AG08395 (cell line): ENCODE measurements at places on chromosomes 3 and 15.

DNA sequence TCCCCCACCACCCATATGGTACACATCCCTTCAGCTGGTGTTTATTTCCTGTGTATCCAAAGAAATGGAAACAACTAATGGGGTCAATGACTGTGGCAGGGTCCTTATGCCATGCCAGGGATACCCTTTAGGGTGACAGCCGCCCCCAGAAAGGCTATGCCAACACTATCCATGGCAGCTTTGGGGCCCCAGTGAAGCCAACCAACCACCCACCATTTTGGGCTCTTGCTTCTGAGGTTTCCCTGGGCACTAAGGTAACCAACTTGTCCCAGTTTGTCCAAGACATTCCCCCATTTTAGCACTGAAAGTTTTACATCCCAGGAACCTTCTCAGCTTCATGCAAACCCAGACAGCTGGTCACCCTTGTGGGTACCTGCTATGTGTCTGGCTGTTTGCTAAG, 233.1 kb downstream of the VPS13C start:
- no peak for DNase-seq

DNA sequence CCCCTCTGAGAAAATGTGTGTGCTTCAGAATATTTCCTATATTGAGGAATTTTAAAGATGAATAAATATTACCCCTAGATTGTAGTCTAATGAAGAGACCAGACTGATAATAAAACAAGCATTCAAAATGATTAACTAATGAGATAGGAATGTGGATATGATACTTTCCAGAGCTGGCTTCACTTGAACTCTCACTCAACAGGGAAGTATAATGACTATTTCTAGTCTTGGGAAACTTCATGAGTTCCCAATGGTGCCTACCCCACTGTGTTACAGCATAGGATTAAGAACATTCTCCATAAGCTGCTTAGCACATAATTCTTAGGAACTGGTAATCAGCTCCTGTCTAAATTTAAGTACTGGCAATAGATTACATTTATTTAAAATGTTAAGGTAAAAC, 261.5 kb upstream of the ZNF385D start:
- no peak for DNase-seq

GRCh38 chr3:115340586-115340985, 193.5 kb upstream of the ZBTB20 start:
- no peak for DNase-seq

- DNase-seq = no peak
Observed at GRCh38 chr15:90545095-90545494, 15.4 kb downstream of the CRTC3 start.

DNA sequence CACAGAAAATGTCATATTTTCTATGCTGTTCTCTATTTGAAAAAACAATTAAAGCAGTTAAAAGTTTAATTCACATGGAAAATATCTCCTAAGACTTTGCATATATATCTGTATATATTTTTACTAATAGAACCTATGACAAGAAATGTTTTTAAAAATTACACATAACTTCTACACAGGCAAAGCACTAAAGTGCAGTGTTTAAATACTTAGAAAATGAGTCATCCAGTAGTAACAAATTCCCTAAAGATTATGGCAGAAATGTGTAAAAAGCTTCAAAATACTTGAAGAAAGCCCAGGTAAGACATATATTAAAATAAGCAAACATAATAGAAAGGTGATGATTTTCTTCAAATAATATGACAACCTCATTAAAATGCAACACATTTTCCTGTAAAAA, 236.6 kb downstream of the TBC1D5 start:
- peak; percentile 31 for DNase-seq

DNA sequence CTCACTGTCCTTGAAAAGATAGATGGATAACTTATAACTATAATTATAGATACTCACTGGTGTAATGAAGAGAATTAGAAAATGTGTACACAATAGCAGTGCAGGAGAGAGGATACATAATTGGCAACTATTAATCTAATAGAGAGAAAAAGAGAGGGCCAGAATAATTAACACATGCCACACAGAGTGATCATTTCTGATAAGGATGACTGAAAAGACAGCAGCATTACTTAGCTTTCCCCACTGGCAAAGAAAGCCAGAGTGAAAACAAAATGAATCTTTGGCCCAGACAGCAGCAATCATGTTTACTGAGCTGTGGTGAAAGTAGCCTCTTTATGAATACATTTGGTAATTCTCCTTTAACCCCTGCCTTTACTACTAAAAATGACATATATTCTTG, 493.3 kb upstream of the ROBO1 start:
- no peak for DNase-seq

GRCh38 chr3:147414390-147415138, 5.4 kb downstream of the ZIC1 start:
- no peak for DNase-seq

DNA sequence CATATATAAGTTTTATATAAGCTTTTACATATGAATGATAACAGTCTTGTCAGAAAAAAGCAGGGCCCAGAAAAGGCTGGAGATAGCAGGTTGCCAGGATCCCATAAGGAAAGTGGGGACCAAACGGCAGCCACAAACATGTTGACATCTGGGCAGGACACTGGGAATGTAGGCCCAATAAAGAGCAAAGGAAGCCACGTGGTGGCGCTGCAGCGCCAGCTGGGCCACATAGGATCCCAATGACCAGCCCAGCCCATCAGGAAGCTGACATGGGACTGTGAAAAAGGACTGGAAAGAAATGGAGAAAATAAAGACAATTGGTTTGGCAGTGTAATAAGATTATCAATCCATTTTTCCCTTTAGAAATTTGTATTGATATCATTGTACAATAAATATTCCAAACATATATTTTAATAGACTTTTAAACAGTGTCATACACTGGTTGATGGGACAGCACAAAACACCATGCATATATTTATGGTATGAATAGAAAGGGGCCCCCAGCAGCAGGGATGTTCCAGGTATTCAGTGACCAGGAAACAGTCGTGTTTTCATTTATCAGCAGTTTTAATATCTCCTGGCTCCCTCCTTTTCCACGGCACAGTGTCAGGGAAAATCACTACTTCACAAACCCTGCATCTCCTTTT, 89.0 kb upstream of the STRIT1 start:
- DNase-seq = peak; percentile 83

DNA sequence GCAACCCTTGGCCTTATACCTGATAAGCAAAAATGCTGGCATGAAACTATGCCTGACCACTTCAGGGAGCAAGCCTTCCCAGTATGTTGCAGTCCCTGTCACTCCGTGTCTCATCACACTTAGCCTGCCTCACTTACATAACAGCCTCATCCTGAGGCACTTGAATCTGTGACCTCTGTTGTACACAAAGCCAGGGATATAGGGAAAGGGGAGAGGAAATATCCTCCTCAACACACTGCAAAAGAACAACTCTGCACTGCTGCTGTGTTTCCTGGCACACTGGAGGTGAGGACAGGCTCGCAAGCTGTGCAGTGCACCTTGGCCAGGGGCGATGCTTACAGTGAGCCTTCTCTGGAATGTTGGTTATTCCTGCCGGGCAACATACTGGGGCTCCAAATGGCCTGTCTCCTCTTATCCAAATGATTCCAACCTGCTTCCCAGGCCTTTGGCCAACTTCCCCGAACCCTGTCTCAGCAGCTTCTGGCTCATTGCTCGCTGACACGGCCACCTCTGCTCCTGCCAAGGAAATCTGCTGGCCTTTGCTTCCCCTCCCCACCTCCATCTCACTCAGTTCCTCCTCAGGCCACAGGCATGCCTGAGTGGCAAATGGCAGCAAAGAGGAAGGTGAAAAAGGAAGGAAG, 109.2 kb downstream of the CD47 start:
- no peak for DNase-seq

DNA sequence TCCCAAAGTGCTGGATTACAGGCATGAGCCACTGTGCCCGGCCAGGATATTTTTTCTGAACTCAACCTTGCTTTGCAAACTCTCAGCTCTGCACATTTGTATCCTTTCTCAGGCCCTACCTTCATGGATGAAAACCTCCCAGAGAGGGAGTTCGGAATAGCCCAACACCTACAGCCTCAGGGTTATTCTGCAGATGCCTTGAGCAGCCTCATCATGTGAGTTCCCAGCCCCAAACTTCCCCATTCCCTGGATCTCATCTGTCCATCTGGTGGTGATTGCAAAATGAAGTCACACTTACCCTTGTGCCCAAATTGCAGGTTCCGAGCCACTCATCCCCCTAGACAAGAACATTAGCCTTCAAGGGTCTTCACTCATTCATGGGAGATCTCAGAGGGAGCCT, 39.9 kb upstream of the KLHL25 start:
- no peak for DNase-seq

DNA sequence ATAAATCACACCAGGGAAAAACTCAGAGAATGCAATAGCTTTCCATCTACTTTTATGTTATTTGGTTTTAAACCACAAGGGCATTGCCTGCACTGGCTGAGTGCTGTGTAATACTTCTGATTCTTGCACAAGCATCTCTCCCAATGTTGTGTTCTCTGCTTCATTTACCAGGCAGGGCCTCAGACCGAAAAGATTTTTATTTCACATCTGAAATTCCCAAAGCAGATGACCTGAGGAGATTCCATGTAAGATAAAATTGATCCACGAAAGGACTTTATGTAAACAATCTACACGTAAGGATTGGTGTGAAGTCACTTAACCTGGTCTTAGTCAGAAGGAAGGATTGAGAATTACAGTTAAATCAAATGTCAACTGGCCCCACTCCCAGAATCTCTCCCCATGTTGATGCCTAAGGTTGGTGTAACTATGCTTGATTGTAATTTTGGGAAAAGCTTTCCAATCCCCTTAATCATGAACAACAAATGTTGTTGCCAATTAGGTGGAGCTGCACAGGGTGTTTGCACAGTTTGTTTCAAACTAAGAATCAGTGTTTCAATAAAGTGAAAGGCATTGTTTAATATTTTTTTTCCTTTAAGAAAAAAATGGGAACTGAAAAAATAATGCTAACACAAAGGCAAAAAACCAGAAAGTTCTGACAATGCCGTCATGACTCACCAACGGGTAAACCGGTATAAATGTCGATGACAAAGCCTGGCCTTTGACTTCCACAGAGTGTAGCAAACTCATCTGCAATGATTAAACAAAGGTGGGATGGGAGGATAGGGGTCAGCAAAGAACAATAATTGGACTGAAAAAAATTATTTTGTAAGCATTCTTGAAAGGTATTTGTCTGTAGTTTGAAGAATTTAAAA, 128.6 kb downstream of the DUT start:
- DNase-seq = peak; percentile 58

- DNase-seq = no peak
Observed at GRCh38 chr3:64438812-64439211, 213.5 kb upstream of the PRICKLE2 start.

GRCh38 chr15:99481113-99481950, 84.5 kb upstream of the MEF2A start:
- no peak for DNase-seq

DNA sequence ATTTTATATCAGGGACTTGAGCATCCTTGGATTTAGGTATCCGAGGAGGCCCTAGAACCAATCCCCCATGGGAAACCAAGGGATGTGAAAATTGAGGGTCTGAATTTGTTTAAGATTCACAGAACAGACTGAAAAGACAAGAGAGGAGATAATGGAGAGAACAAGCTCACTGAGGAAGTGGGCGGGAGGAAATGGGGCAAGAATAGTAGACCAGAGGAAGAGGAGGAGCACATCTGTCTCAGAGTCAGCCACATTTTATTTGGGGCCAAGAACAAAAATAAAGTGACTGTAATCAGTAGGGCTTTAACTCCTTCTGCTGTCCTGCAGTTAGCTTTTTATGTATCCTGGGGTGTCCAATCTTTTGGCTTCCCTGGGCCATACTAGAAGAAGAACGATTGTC, 63.8 kb downstream of the BLM start:
- no peak for DNase-seq

- DNase-seq = peak; percentile 58
Observed at GRCh38 chr15:90031231-90031791, 30.2 kb downstream of the ZNF710 start.
